Activated naive CD4-positive, alpha-beta T cell (primary cell): ENCODE measurements at places on chromosomes 3 and 15.

DNA sequence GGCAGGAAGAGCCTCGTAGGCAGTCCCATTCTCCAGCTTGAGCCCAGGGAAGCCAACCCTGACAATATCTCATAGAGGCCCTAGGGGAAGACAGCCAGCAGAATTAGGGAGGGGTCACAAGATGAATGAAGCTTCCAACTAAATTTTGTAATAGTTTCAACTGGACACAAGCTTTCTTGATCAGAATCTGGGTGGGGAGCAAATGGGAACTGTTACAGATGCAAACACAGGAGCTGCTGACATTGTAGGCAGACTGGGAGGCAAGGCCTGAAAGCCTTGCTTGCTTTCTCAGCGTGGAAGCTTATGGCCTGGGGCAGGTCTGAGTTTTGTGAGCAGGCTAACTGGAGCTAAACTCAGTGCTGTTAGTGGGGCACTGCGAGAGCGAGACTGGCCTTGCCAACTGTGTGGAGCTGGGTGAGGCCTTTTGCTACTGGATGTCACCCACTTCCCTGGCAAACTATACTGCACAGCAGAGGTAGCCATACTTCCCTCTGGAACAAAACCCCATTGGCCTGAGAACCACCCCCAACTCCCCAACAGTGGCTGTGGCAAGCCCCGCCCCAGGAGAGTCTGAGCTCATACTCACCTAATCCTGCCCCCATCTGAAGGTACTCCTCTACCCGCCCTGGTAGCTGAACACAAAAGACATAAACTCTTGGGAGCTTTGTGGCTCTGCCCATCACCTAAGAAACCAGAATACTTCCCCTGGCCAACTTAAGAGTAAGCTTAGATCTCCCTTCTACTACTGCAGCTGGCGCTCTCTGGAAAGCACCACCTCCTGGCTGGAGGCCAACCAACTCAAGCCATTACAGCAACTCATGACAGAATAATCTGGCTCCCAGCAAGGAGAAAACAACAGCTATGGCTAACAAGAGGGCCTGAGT is 42.9 kb downstream of the CFAP20DC start:
- DNase-seq: no peak

- DNase-seq: no peak
These were observed 27.9 kb upstream of the SLC6A1 start for GRCh38 chr3:10964537-10965167.

DNA sequence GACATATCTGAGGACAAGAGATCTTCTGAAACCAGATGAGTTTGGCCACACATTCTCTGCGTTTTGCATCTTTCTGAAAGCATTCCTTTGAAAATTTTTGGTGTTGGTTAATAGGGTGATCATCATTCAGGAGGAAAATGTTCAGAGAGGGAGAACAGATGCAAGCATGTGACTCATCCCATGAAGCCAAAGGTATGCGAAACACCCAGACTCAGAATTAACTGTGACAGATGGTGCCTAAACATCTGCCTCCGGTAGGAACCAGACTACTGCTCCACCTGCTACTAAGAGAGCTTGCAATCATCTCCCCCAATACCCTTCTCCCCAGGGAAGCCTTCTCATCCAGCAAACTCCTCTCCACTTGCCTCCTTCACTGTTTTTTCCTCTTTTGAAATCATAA is 46.2 kb downstream of the TRIM69 start:
- no peak for DNase-seq

GRCh38 chr3:185254799-185255198 is 950 bp upstream of the EHHADH start:
- DNase-seq: no peak

DNA sequence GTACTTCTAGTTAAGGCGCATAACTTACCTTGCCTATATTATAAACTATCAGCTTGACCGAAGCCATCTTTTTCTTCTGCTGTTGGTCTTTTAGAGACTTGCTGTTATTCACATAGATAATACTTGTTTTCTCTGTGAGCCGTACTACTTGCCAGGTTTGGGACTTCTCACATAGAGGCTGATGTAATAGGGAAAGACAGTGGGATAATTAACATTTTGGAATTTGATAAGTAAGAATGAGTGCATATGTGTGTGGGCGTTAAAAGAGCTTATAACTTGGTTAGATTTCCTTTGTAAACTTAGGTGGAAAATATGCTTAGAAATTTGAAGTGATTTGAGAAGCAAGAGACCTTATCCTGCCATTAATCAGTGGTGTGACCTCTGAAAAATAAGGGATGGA is 47.8 kb downstream of the FNDC3B start:
- no peak for DNase-seq
